ENCODE measurements at places on chromosomes 6 and 20.
A peak's percentile ranks its signal among the peaks of the same experiment; 100 is the strongest.

DNA sequence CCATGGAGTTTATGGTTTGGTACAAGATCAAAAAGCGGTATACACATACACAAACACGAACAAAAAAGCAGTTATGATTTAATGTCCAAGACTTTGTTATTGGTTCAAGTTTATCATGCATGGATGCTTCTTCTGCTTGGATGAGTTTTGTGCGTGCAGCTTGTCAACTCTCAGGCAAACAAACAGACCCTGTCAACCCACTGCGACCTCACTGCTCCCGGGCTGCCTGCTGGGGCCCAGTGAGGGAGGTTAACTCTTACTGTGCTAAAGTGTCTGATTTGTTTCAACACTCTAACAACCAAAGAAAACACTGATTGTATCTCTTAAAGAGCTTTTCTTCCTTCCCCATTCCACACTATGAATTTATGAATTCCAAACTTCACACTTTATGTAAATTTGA, 26.8 kb upstream of the DDR1 start:
- DNase-seq: no peak

DNA sequence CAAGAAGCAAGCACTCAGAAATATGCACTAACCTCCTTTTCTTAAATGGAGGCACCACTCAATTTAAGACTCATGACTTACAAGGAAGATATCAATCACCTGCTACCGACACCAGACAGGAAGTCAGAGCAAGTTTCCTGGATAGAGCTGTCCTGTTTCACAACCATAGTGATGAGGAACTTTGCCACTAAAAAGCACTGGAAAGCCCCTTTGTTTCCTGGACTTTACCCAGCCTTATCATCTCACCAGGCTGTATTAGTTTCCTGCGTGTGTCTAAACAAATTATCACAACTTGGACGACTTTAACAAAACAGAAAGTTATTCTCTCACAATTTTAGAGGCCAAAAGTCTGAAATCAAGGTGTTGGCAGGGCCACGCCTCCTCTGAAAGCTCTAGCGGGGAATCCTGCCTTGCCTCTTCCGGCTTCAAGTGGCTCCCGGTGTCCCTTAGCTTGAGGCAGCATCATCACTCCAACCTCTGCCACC, 253.8 kb upstream of the STXBP5 start:
- no peak for DNase-seq

GRCh38 chr20:18224968-18225568, 63.3 kb upstream of the ZNF133 start:
- peak; percentile 62 for DNase-seq

- DNase-seq: no peak
These were observed 40.2 kb upstream of the CRISP1 start for GRCh38 chr6:49906526-49906925.

DNA sequence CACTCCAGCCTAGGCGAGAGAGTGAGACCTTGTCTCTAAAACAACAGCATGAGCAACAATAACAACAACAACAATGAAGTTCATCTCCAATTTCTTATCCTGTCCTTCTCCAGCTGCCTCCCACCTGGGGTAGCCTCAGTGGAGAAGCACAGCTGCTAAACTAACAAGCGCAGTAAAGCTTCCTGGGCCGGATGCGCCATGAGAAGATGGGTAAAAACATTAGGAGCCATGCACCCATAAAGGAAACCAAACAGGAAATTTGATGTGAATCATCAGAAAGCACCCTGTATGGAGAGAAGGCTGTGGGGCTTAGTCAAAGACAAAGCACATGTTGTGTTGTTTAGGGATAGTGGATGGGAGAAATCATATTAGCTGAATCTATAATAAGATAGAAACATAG, 61.1 kb upstream of the CCN6 start:
- peak; percentile 74 for DNase-seq

DNA sequence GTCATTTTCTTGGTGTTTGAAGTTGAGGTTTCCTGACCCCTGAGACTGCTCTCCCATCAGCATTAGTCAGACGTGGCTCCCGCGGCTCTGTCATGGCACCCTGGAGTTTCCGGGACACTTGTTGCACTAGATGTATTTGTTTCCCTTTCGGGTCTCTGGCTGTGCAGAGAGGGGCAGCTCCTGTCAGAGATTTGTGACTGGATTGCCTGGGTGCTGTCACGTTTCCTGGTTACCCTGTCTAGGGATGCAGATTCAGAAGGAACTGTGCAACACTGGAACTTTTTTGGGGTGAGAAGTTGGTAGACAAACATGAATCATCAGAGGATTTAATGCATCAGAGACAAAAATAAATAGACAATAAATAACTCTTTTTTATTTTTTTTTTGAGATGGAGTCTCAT, 431.8 kb upstream of the MAN1A1 start:
- DNase-seq: no peak

DNA sequence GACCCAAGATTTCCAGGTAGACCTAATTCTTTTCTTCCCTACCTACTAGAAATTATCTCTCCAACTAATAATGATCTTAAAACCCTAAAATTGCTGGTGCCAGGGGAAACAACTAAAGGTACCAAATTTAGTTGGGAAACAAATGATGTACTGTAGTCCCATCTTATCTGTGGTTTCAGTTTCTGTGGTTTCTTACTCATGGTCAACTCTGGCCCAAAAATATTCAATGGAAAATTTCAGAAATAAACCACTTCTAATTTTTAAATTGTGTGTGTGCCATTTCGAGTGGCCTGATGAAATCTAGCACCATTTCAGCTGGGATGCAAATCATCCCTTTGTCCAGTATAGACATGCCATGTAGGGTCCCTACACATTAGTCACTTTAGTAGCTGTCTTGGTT, 475.2 kb upstream of the EPHA7 start:
- DNase-seq: no peak
